ENCODE measurements at places on chromosomes 1 and 21.

- DNase-seq: no peak
These were observed 45.5 kb downstream of the TNNT2 start for GRCh38 chr1:201332021-201332420.

GRCh38 chr1:153849487-153850185 lies 73.1 kb downstream of the GATAD2B start:
- DNase-seq: no peak

DNA sequence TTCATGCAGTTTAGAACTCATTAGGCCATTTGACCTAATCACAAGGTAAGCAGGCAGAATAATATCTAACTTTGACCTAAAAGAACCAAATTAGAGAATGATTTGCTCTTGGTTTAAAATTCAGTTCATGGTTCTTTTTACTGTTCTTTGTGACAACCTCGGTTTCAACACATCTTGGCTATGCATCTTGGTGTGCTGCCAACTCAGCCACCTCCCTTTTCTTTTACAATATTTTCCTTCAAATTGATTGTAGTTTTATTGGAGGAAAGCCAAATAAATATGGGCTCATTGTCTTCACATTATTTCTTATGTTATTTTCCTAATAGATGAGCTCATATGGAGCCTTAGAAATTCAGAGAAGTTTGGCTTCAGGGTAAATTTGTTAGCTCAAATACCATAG lies 338.3 kb downstream of the SIPA1L2 start:
- no peak for DNase-seq

GRCh38 chr1:235014756-235015155 lies 113.9 kb downstream of the TOMM20 start:
- no peak for DNase-seq

DNA sequence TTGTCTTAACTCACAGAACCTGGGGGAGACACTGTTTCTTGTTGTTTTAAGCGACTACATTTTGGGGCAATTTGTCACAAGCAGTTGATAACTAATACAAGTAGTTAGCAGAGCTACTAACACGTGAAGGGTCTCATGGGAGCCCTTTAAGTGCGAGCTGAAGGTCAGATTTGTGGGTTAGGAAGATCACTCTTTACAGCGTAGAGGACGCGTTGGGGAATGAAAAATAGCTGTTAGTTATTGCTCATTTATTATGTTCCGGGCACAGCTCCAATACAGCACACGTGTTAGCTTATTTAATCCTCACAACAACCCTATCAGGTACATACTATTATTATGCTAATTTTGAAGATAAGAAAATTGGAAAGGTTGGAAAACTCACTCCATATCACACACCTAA lies 95.9 kb downstream of the ACTL8 start:
- DNase-seq: no peak

GRCh38 chr1:86067626-86068025 lies 88.9 kb downstream of the COL24A1 start:
- peak; percentile 37 for DNase-seq

DNA sequence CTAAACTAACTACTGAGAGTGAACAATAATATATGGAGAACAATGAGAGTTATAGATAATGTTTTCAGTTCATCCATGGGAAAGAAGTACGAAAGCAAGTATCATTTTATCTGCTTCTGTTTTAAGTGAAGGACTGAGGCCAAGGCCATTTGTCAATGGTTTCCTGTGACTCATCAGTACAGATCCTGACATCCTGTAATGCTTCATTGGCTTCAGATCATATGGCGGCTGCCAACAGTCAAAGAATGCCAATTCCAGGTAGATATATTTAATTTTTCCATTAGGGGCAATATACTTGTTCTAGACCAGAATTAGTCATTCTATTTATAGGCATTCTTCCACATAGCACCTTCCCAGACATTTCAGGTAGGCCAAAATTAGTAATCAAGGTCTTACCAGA lies 97.3 kb downstream of the USH2A start:
- no peak for DNase-seq

- DNase-seq: no peak
These were observed 165.5 kb downstream of the KAZN start for GRCh38 chr1:14763977-14764376.

- DNase-seq: no peak
These were observed 346.2 kb upstream of the LRRC7 start for GRCh38 chr1:69221524-69221923.

DNA sequence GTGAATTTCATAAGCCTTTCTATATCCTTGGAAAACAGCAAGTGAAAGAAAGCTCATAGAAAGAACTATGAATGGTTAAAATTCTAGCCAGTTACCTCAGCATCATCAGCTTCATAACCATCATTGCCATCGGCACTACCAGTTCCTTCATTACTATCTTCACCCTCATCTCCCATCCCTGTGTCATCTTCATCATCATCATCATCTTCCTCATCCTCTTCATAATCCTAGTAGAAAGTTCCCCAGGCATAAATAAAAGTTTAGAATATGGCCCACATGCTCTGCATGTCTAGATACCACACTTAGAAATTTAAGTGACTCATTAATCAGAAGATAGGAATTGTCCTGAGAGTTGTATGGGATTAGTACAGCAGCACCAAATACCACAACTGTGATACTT lies 49.0 kb downstream of the TPR start:
- DNase-seq: no peak

GRCh38 chr1:26787381-26787705 lies 407 bp upstream of the PIGV start:
- peak; percentile 49 for DNase-seq

DNA sequence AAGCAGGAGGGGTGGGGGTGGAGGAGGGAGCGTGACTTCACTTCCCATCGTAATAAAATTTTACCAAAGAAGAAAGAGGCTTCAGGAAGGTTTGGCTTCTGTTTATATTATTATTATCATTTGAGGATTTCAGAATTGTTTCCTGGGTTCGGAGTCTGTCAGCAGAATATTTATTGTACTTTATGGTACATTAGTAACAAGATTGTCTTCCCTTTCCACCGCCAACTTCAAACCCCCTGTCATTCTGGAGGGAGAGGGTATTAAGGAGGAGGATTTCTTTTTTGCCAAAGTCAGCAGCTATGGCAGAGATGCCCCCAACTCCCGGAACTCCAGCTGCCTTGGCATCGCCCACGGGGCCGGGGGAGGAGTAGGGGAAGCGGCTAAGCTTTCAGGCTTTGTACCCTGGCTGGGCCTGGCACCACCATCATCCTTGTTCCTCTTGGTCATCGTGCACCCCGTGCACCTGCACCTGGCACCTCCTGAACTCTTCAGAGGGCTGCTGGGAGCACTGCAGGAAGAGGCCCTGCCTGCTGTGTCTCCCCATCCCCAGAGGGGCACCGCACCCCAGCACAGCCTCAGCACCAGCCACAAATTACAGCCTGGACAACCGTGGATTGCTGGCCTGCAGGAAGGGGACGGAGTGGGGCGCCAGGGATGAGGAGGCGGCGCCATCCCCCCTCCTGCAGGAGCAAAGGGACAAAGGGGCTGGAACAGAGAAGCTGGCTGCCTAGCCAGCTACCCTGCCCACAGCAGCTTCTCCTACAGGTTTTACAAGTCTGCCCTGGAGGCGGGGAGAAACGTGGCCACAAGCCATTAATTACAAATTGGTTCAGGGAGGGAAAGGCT lies 24.0 kb upstream of the PAX7 start:
- DNase-seq: no peak

GRCh38 chr1:234488054-234489006 lies 9.4 kb upstream of the TARBP1 start:
- no peak for DNase-seq

GRCh38 chr1:46224966-46225365 lies 21.8 kb downstream of the LURAP1 start:
- DNase-seq: no peak

DNA sequence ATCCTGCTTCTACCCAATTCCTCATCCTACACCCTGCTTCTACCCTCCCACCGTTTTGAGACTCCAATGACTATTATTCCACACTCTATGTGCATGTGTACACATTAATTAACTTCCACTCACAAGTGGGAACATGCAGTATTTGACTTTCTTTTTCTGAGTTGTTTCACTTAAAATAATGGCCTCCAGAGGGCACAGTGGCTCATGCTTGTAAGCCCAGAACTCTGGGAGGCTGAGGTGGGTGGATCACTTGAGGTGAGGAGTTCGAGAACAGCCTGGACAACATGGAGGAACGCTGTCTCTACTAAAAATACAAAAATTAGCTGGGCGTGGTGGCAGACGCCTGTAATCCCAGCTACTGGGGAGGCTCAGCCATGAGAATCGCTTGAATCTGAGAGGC lies 464.8 kb downstream of the PTBP2 start:
- no peak for DNase-seq

- DNase-seq: no peak
These were observed 209.7 kb downstream of the PATJ start for GRCh38 chr1:61951731-61952580.

- no peak for DNase-seq
These were observed 111.7 kb downstream of the NMNAT2 start for GRCh38 chr1:183306317-183307042.

Data from LHCN-M2 (cell line).